Natural killer cell treated with Interleukin-12 subunit alpha and Interleukin-12 subunit beta and Interleukin-15 and Interleukin-18, amount 100 ng/mL, for 72 hours (primary cell): ENCODE measurements at places on chromosomes 2 and 18. TPM values are rescaled to one million over a fixed set of nuclear protein-coding genes. Genes with fewer than 3 reads are reported as not detected.

- no peak for DNase-seq
Observed at GRCh38 chr18:41753826-41754225, 201.2 kb upstream of the PIK3C3 start.

The ACYP2 gene
- total RNA-seq, result 4.9 TPM

GRCh38 chr2:70069049-70069448 lies 18.2 kb upstream of the PCBP1 start:
- peak; percentile 87 for DNase-seq

The TUBA4B gene
- total RNA-seq, result not detected

The CFC1 gene
- total RNA-seq, result not detected

The ABCG5 gene
- not detected for total RNA-seq

The HK2 gene
- 71.3 TPM for total RNA-seq

The PGAP1 gene
- 65.0 TPM for total RNA-seq

DNA sequence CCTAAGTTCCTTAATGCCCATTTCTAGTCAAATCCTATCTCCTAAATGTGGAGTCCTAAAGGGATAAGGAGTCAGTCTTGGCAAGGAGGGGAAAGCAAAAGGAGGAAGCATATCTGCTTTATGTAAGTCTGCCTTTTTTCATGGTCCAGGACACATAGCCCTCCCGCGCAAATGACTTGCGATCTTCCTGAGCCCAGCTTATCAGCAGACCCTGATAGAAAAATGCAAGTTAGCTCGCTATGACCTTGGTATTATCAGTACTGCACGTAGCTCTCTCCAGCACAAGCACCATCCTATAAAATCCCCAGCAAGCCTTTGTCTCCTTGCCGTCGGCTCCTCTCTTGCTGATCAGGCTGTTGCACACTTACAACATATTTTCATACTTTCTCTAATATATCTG lies 281.4 kb upstream of the KCNH7 start:
- DNase-seq, result no peak

The ABHD1 gene
- total RNA-seq, result 0.25 TPM

- DNase-seq, result no peak
Observed at GRCh38 chr2:145927131-145927950, 1407.4 kb upstream of the ZEB2 start.

The TAF4B gene
- total RNA-seq, result 4.2 TPM

DNA sequence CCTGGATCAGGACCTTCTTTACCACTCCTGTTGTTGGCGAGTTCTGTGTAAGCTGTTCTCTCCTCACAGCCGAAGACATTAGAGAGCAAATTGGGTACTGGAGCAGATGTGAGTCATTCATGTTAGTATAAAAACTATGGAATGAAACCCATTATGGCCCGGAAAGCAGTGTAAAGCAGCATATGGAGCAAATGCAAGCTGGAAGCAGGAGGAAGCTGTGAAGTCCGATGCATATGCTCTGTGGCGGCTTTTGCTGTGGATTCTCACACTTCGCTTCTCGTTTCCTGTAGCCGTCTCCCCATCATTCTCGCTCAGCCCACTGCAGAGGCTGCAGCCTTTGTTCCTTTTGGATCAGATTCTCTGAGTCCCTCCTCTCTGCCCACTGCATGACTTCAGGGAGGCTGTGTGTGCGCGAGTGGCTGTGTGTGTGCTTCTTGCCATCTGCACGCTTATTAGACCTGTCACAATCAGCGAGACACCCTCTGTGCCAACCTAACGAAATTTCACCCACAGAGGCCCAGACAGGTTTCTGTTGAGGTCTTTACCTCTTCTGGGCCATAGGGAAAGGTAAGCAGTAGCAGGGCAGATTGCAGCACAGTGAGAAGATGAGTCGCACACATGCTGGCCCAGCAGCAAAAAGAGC lies 3.3 kb upstream of the GALNT14 start:
- DNase-seq, result no peak

GRCh38 chr2:160266037-160266551 lies 66.0 kb upstream of the ITGB6 start:
- no peak for DNase-seq

The CEBPZOS gene
- total RNA-seq, result 37.9 TPM

GRCh38 chr2:15626967-15627366 lies 35.3 kb downstream of the DDX1 start:
- DNase-seq, result no peak
